ENCODE measurements at places on chromosomes 4 and X.
A peak's percentile ranks its signal among the peaks of the same experiment; 100 is the strongest.

GRCh38 chr4:9921326-9921725 is 100.0 kb downstream of the SLC2A9 start:
- no peak for DNase-seq

- no peak for DNase-seq
Observed at GRCh38 chrX:8728932-8729535, 2.9 kb downstream of the ANOS1 start.

- no peak for DNase-seq
Observed at GRCh38 chr4:1646690-1647089, 37.4 kb downstream of the FAM53A start.

- no peak for DNase-seq
Observed at GRCh38 chrX:97672138-97672537, 788.4 kb downstream of the RPA4 start.

DNA sequence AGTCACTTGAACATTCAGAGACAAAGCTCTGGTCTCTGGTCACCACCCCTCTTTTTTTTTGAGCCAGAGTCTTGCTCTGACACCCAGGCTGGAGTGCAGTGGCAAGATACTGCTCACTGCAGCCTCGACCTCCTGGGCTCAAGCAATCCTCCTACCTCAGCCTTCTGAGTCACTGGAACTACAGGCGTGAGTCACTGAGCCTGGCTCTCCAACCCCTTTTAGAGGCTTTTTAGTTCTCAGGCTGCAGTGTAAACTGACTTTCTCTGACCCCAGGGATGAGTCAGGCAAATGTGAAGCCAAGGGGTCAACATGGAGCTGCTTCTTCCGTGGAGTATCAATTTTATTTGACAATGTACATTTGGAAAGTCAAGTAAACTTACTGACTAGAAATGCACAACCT is 229.2 kb downstream of the PTTG2 start:
- no peak for DNase-seq

- no peak for DNase-seq
Observed at GRCh38 chr4:7904952-7905915, 34.4 kb downstream of the AFAP1 start.

GRCh38 chr4:172819353-172819752 is 349.3 kb upstream of the GALNT7 start:
- DNase-seq: no peak

GRCh38 chr4:37978248-37978924 is 18.2 kb downstream of the PTTG2 start:
- DNase-seq: peak; percentile 81

DNA sequence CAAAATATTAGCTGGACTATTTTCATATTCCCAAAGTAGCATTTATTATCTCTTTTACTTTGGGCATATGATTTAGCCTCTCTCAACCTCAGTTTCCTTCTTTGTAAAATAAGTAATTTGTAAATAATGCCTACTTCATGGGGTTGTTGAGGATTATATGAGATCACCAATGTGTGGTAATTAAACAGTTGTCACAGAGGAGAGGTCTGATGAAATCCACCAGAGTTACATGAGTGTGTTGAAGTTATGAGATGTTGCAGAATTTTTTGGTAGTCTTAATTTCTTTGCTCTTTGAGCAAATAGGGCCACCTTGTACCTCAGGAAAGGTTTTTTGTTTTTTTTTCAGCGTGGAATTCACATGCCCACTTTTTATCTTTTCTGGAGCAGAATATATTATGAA is 1.4 kb downstream of the COX7B start:
- DNase-seq: no peak

DNA sequence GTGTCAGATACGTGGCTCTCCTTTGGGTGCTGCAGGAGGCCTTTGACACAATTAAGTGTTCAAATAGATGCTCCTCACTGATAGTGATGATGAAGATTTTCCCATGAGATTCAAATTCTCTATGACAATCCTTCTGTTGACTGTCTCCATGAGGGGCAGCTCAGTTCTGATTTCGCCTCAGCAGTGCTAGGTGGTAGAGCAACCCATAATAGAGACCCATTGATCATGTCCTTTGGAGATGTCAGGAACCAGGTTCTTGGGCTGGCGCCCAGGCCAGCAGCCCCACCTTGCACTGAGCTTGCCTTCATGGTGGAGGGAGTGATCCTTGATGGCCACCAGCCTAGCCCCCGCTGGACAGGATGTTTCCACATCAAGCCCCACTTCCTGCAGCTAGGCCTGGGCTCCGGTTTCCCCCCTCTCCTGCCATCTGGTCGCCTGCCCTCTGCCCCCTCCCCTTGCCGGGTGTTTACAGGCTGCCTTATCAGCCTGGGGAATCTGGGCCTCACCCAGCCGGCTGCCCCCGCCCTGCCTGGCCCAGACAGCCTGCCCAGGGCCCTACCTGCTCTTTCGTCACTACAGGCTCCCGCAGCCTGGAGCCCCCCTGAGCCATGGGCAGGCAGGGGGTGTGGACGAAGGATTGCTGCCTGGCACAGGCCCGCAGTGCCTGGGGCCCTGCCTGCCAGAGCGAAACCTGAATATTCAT is 12.6 kb downstream of the ELF4 start:
- DNase-seq: no peak

DNA sequence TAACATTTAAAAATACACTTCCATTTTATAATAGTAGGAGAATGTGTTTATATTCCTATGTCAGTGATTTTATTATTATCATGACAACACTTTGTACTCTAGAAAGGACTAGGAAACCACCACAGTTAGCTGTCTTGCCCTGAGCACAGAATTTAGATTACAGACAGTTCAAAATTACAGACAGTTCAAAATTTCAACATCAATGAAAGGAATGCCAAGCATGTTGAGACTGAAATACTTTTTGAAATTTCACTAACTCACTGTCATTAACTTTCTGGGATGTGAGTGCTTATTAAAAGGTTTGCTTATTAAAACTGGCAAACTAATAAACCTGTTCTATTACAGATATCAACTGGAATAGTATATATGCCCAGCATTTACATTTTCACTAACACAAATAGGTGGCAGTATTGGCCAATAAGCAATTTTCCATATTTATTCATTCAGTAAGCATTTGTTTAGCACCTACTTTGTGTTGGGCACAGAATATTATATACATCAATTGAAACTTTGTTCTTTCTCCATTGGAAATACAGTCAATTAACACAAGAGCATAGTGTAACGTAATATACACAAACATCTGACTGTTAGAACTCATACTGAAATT is 179.4 kb downstream of the FBXW7 start:
- DNase-seq: no peak

- DNase-seq: no peak
Observed at GRCh38 chrX:139691493-139691842, 16.5 kb downstream of the MCF2 start.

DNA sequence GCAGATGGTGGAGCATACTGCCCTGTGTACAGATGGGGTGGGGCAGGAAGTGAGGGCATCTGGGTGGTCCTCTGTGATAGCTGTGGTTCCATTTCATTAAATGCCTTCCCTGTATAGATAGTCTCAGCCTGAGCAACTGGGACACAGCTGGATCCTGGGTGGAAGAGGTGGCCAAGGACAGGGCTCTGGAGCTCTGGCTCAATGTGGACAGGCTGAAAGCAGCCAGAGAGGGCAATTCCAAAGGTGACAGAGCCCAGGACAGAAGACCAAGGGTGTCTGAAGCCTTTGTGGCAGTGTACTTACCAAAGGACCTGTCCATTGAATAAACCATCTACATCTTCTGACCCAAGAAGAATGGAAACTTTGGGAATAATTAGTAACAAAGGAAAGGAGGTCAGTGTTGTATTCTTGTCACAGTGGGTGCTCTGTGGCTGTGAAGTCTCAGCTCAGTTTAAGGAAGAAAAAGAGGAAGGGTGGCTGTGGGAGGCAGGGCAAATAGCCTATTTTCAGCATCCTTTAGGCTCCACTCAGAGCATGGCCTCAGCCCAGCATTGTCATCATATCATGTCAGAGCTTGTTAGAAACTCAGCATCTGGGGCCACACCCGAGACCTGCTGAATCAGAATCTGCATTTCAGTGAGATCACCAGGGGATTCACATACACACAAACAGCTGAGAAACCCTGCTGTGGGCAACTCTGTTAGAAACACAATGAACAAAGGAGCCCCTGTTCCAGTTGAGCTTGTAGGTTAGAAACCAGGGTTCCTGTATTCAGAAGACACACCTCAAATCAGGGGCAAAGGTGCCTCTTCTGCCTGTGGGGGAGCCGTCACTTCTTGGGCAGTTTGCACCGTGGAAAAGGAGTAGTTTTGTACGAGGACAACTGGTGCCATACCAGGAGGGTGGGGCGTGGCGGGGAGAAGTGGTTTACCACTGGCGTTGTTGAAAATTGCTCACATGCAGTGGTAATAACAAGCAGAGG is 168.6 kb downstream of the PTTG2 start:
- no peak for DNase-seq

DNA sequence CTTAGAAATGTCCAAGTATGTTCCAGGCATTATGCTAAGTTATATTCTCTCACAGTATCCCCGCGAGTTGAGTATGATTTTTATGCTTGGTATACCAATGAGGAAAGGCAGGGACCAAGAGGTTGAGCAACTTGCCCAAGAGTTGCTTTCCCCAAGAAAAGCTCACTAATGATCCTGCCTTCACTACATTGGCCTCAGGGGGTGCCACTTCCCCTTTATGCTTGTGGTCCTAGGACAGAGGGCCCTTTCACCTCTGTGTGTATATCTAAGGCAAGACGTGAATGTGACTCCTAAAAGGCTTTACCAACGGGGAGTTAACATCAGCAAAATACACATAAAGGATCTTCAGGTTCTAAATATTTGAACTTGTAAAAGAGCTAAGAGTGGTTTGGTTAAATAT is 164.4 kb upstream of the CPEB2 start:
- no peak for DNase-seq

- DNase-seq: no peak
Observed at GRCh38 chrX:27591938-27592337, 1.8 kb downstream of the DCAF8L2 start.

DNA sequence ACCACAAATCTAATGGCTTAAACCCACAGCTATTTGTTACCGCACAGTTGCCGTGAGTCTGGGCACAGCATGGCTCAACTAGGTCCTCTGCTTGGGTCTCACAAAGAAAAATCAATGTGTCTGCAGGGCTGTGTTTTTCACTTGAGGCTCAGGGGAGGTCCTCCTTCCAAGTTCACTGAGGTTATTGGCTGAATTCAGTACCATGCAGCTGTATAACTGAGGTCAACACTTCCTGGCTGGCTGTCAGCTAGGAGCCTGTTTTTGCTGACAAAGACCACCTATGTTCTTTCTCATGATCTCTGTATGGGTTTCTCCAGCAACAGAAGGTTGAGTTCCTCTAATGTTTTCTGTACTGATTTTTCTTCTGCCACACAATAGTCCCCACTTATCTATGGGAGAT is 736.7 kb upstream of the PRKX start:
- DNase-seq: no peak

- DNase-seq: no peak
Observed at GRCh38 chr4:110372485-110372884, 103.5 kb upstream of the ENPEP start.

GRCh38 chrX:47224266-47224895 is 5.9 kb downstream of the CDK16 start:
- DNase-seq: no peak
